ENCODE measurements at places on chromosomes 13 and 19.

DNA sequence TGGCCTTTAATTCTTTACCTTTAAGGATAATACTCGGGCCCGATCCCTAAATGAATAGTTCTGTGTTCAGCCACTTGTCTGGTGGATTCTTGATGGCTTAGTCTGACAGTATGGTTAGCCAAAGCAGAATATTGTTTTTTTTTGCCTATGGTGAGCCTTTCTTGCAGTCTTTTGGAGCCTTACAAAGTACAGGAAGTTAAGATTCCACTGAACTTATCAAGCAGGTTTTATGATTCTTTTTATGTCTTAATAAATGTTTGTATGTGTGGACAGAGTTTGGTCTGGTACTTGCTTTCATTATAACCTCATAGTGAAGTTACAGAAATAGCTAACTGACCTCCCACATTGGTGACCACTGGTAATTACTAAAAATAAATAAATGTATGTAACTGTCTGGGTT, 17.1 kb downstream of the PCCA start:
- DNase-seq: no peak

DNA sequence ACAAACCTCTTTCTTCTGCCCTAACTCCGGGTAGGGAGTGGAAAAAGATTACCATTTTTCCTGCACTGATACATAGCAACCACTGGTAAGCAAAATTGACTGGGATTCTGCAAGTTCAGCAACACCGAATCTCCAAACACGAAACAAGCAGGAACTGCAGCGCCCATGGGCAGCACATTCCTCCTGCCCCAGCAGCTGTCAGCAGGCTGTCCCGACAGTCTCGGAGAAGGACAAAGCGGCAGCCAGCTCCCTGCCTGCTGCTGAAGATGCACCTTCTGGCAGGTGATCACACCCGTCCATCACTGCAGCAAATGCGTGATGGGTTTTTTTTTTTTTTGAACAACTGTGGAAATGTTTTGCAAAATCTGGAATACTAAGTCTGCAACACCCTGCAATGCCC, 6.7 kb downstream of the TMTC4 start:
- no peak for DNase-seq

GRCh38 chr13:93535251-93535650, 308.6 kb downstream of the GPC6 start:
- no peak for DNase-seq

GRCh38 chr19:1860821-1861598, 2.4 kb downstream of the KLF16 start:
- no peak for DNase-seq

DNA sequence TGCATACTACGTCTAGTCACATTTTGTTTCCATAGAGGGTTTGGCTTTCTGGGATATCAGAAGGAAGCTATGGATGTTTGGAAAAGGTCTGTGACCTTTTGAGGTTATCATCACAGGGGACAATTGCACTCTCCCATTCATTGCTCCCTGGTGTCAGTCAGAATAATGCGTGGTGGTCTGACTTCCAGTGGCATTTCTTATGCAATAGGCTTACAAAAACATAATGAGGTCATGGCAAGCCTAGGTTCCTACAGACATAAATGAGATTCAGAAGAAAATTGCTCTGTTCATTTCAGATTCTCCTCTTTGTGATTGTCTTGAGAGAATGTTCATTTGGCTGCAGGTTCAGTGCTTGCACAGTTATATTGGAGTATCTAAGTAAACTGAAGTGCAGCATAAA, 54.6 kb downstream of the ARHGAP35 start:
- DNase-seq: no peak

DNA sequence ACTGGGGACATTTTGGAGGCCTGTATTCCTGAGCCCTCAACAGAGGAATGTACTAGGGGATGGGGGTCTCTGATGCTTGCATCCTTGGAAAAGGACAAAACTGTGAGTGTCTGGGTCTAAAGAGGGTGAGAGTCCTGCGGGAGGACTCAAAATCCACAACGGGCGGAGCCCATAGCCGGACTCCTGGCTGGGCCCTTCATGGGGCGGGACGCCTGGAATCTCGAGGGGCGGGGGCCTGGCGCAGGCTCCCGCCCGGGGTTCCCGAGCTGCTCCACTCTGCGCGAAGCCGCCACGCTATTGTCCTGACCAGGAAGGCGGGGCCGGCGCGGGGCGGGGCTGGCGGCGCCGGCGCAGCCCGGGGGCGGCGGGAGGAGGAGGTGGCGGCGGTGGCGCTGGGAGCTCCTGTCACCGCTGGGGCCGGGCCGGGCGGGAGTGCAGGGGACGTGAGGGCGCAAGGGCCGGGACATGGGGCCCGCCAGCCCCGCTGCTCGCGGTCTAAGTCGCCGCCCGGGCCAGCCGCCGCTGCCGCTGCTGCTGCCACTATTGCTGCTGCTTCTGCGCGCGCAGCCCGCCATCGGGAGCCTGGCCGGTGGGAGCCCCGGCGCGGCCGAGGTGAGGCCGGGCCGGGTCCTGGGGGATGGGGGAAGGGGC, at the start of gene APLP1:
Gene APLP1, plus strand, starts transcription at position 403 of the 651 bp plus-strand sequence. Its CDS starts 63 bp downstream, at position 466.
- DNase-seq: peak; percentile 74

DNA sequence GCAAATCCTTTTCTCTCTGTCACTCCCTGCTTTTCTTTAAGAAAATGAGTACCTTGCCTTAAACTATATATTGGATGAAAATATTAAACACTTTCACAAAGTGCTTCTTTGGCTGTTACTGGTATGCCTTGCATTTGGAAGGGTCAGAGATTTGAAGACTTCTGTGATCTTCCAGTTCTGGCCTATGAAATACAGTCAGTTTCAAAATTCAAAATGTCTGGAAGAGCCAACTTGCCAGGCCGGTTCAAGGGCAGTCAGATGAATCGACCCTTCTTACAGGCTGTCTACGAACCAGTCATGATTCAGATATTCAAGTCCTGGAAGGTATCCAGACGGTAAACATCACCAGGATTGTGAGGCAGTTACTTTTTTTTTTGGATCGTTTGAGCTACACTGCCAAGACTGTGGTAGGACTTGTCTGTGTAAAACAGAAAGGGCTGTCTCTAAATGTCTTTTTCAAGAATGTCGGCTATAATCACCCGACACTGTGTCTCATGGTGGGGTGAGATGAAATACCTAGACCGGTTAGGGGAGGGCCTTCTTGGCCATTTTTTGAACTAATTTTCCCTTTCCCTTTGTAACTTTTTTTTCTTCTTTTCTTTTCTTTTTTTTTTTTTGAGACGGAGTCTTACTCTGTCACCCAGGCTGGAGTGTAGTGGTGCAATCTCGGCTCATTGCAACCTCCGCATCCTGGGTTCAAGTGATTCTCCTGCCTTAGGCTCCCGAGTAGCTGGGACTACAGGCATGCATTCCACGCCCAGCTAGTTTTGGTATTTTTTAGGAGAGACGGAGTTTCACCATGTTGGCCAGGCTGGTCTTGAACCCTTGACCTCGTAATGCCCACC, 11.2 kb downstream of the ACTN4 start:
- peak; percentile 95 for DNase-seq

- DNase-seq: no peak
These were observed 2.7 kb upstream of the ZIC2 start for GRCh38 chr13:99978799-99979452.

GRCh38 chr19:13162724-13163608, 12.8 kb downstream of the IER2 start:
- DNase-seq: peak; percentile 98

GRCh38 chr13:30339738-30340330, 32.5 kb upstream of the KATNAL1 start:
- DNase-seq: no peak

DNA sequence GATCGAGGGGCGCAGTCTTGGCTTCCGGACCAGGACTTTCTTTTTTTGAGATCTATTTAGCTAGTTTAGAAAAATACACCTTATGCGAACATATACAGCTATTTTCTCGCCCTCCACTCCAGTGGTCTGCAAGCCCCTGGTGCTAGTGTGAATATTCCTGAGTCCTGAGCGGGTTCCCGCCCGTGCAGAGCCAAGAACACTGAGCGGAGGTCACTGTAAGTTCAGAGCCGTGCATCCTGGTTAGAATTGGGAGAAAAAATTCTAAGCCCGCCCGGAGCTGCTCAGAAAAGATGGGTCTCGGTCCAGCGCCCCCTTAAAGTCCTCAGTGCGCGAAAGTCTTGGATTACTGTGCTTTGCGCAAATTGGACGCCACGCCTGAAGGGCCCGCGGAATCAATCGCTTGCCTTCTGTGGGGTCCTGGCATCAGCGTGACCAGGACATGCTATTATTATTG, 117.7 kb downstream of the KCNRG start:
- no peak for DNase-seq

DNA sequence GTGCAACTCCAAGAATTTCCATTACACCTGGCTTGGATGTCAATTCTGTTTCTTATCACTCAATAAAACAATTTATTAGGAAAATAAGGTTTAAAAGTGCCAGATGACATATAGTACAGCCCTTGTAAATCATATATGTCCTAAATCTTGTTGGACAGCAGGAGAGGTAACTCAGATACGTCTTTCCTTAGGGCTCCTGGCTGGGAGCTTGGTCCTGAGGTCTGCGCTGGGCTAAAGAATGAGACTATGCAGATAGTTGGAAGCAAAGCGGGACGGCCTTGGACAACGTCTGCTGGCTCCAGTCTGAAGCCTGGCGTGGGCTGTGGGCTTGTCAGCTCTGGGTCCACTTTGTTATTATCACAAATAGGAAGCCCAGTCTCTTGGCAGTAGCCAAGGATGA, 377.0 kb downstream of the DLEU7 start:
- no peak for DNase-seq

DNA sequence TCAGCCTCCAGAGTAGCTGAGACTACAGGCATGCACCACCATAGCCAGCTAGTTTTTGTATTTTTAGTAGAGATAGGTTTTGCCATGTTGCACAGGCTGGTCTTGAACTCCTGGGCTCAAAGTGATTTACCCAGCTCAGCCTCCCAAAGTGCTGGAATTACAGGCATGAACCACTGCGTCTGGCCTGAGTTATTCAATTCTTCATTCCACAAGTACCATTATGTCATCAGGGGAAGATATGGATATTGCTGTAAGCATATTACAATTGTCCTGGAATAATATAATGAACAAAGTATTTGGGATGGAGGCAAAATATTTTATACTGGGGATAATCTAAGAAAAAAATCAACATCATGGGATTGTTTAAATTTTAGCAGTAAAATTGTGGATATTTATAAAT, 646.0 kb upstream of the SLITRK6 start:
- no peak for DNase-seq

- DNase-seq: no peak
These were observed 9.3 kb downstream of the SCEL start for GRCh38 chr13:77544758-77545338.

DNA sequence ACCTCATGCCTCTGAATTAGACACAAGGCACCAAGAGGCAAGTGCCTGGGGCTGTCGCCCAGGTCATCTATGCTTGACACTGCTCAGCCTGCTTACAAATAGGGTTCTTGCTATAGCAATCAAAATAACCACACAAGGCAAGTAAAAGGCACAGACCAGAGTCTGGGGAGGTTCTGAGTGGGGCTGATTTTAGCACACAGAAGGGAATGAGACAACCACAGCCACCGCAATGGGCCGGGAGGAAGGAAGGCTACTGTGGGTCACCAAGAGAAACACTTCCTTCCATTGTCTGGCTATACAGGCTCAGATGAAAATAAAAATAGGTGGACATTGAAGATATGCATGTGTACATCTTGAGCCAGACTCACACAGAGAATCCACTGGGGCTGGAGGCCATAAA, 159.1 kb downstream of the DLEU7 start:
- DNase-seq: no peak

DNA sequence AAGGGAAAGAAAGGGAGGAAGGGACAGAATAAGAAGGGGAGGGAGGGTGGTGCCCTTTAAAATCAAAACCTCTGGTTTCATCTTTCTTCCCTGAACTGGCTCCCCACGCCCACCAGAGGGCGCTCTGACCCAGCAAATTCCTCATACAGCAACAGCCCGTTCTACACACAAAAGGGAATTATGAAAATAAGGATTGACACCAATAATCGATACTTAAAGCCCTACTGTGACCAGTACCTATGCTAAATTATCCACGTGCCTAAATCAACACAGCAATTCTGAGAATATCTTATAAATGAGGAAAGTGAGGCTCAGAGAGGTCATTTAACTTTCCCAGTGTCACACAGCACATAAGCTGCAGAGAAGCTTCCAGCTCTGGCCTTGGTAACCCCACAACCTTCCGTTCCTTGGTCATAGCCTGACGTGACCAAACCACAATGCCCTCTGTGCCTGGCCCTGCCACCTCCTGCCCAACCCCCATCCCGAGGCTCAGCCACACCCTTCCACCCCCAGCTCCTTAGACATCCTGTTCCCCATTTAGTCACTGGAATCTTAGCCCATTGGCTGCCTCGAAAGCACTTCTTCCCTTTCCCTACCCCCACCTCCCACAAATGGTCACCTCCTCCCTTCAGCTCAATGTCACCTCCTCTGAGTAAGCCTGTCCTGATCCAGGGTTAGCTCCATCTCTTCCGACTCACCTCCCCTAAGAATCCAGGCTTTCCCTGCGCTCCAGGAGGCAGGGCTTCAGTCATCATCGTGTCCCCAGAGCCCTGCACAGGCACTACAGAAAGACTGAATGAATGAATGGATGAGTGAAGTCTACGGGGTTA, 34.2 kb upstream of the PNMA8B start:
- peak; percentile 58 for DNase-seq

GRCh38 chr13:40231751-40232150, 434.7 kb downstream of the FOXO1 start:
- DNase-seq: no peak

DNA sequence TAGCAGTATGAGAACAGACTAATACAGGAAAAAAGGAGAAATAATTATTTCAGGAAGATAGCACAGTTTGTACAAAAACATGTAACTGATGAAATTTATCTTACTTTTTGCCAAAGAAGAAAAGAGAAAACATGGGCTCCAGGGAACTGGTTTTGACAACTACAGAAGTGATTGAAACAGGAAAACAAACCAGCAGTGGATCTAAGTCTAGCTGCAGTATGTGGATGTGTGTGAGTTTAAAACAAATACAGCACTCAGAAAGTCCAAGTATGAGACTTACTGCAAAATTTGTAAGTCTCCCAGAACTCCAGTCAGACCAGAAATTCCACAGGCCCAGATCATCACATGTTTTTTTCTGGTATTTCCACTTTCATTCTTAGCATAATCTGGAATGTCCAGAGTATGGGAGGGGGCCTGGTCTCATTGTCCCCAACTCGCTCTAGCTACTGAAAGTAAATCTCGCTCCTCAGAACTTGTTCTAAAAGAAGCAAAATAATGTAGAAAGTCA, 259.5 kb downstream of the NHLRC3 start:
- no peak for DNase-seq

- no peak for DNase-seq
These were observed 1080.6 kb downstream of the PCDH17 start for GRCh38 chr13:58712191-58712590.
